ENCODE measurements at places on chromosomes 6 and 20. TPM values are rescaled to one million over a fixed set of nuclear protein-coding genes. Genes with fewer than 3 reads are reported as not detected.

Gene NDUFAF4
- total RNA-seq, result 20.6 TPM

Gene ERVFRD-1
- not detected for total RNA-seq

Gene EEF1A2
- 0.76 TPM for total RNA-seq

Gene HSPA12B
- 1.2 TPM for total RNA-seq
